ENCODE measurements at places on chromosomes 5 and 9.

DNA sequence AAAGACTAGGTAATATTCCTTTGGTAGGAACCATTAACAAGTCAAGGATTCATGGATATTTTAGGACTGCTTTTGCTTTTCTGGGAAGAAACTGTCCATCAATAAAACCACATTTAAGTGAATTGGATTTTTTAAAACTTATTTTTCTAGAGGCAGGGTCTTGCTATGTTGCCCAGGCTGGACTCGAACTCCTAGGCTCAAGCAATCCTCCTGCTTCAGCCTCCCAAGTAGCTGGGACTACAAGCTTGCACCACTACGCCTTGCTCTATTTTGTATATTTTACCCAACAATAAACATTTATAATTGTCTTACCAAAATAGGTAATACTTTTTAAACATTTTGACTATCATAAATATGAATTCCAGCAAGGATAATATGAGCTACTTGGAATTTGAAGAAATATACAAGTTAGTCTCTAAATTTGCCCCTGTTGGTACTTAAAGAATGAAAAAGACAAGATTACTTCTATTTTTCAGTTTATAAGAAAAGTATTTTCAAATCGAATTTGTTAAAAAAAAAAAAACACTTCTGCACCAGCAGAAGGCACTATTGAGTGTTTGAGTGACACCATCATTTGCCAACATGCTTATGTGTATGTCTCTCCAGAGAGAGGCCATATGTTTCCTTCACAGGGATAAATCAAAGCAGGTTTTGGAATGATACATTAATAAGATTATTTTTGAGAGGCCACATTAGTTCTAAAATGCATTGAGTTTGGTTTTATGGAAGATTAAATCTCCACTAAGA lies 60.0 kb upstream of the CARTPT start:
- no peak for DNase-seq

GRCh38 chr5:54616518-54617220 lies 99.1 kb downstream of the SNX18 start:
- DNase-seq: no peak

- DNase-seq: no peak
These were observed 129.9 kb downstream of the RXRA start for GRCh38 chr9:134455934-134456755.

- no peak for DNase-seq
These were observed 13.3 kb downstream of the MYOZ3 start for GRCh38 chr5:150674341-150674821.

DNA sequence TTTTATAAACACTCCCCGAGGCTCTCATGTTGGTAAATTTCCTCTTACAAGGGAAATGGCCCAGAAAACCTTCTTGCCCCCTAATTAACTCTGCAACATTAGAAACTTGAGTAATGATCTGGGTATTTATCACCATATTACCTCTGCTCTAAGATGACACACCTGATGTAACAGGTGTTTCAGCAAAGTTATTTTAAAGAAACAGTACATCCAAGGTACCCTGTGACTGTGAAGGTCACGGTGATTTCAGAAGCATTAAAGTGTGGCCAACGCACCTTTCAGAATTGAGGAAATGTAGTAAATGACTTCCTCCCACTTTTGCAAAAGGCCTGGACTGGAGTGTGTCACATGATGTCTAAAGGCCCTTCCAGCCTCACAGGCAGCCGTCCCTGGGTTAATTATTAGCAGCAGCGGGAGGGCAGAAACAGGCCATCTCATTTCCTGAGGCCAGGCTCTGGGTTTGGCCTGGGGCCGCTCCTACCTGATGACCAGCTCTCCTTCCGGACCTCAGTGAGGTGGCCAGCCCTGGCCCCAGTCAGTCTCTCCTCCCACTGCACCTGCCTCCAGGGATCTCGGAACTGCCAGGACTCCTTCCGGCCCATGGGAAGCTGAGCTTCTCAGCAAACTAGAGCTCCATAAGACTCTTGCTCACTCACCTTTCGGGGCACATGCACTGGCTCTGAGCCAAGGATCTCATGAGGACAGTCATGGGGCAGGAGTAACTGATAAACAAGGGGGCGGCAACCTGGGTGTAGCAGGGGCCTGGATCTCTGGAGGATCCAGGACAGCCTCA lies 20.7 kb downstream of the PTPN3 start:
- no peak for DNase-seq

DNA sequence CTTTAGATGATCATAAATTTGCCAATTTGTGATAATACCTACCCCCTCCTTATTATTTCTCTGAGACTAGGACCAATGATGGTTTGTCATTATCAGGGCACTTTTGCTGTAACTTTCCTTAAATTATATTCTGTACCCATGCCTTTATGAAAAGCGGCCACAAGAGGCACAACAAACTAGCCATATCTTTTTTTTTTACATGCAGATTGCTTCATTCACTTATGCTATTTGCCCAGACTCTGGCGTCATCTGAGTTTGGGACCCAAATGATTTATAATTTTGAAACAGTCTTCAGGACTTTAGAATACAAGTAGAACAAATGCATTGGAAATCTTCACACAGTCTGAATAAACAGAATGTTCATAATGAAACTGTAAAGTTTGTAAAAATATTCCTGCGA lies 408.1 kb downstream of the MAT2B start:
- no peak for DNase-seq

GRCh38 chr5:39843767-39844166 lies 419.0 kb upstream of the DAB2 start:
- DNase-seq: no peak

DNA sequence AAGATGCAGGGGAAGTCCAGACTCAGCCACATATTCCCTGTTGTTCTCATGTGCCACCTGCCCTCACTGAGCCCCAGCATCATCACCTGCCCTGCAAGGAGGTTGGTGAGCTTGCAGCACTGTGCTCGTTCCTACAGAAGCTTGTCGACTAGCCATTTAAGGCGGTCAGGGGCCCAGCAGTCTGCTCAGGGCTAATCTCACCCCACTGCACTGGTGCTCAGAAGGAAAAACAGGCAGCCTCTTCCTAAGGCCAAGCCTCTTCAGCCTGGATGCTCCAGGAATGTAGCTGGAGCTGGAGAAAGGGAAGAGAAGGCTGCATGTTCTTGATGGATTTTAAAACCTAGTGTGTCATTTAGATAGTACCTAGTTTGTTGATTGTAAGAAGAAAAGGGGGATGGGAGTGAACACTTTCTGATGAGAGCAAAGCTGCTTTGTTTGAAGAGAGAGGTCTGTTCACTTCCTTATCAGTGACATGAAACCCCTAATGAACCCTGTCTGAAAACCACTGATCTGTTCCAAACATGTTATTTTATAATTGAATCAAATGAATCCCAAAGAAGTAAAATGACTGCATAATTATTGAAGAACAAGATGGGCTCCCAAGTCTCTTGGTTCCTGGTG lies 10.6 kb upstream of the ASPN start:
- DNase-seq: no peak

DNA sequence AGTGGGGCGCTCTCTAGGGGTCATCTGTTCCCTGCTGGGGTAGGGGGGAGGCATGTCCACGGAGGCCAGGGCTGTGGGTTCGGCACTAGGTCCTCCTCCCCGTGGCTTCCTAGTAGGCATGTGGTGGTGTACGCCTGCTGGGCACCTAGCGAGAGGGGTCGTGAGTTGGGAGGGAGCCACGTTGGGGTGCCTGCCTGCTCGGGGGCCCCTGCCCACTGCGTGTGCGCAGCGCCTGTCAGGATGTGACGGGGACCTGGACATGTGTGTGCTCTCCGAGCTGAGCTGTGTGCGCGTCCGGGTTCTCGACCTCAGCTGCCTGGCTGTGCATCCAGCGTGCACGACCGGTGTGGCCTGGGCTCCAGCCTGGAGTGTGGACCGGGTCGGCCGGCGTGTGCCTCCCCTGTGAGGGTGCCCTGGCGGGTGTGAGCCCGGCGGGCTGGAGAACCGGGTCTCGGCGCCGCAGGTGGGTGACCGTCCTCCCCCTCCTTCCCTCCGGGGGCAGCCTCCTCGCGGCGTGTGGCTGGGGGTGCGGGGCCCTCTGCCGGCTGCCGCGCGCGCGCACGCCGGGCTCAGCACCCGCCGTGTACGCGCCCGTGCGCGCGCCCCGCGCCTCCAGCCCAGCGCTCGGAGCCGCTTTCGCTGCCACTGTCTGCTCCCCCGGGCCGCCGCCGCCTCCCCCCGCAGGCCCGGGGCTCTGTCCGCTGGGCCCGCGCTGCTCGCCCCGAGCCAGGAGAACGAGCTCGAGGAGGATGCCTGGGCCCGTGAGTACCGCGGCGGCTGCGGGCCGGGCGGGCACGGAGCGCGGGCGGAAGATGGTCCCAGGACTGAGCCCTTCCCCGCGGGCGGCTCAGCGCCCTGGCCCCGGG lies at the start of gene PRR7:
Gene PRR7, plus strand, starts transcription at position 615 of the 866 bp plus-strand sequence. CDS start 8,254 bp downstream, outside the sequence.
- peak; percentile 77 for DNase-seq

- no peak for DNase-seq
These were observed 384.3 kb upstream of the RFX3 start for GRCh38 chr9:3909966-3910650.

DNA sequence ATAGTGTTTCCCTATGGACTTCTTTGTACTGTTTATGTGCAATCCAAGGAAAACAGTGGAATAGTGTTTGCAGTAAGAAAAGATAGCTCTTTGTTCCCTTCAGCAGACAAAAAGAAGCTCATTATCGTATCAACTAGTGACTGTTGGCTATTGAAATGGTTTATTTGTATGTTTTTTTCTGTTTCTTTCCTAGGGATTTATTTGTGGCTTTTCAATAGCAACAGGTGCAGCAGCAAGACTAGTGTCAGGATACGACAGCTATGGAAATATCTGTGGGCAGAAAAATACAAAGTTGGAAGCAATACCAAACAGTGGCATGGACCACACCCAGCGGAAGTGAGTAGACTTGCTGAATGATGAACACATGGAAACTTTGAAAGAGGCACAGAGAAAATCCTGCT lies 65.1 kb downstream of the SLC44A1 start:
- no peak for DNase-seq

DNA sequence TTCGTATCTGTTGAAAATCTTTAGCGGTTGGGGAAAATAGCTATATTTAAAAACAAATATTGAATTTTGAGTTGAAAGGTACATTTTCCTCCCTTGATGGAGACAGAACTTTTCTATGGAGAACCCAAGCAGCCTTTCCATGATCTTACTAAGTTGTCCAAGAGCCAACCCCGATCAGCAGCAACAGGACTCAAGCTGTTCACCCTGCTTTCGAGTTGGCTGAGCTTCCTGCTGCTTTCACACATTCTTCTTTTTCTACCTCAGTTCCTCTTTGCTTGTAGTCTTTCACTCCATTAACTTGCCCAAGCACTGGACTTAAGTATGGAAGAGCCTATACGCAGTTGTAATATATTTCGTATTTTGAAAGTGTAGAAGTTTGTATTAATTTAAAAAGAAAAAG lies 59.4 kb downstream of the IL6ST start:
- no peak for DNase-seq

DNA sequence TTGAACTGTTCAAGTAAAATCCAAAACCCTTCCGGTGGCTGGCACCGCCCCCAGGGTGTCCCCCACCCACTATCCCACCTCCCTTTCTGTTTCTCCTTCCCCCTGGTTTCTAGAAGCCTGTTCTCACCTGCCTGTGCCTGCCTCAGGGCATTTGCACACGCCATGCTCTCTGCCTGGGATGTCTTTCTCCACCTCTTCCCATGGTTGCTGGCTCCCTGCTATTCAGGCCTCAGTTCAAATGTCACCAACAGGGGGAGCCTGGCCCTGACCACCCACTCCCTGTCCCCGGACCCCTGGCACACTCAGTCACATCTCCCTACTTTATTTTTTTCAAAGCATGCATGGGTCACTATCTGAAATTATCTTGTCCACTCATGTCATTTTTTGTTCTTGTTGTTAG lies 39.9 kb upstream of the EEIG1 start:
- DNase-seq: no peak

DNA sequence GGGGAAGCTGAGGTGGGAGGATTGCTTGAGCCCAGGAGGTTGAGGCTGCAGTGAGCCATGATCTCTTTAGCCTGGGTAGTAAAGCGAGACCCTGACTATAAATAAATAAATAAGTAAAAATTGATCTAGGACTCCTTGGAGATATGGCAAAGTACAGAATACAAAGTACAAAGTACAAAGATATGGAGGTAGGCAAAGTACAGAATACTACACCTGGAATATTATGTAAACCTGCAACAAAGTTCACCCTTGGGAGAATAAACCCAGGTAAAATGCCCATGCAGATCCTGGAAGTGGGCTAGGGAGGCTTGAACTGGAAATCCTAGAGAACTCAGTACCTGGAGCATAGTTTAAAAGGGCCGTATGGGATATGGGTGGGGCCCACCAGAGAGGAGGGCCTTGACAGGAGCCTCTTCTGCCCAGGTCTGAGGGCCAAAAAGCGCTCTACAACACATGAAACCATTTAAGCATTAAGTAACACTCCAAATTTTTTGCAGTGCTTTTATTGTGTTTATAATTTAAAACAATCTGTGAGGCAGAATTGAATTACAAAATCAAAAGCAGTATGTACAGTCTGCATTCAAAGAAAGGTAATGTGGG lies 20.7 kb downstream of the TTC1 start:
- DNase-seq: no peak

GRCh38 chr5:109695005-109695926 lies 5.5 kb downstream of the MAN2A1 start:
- peak; percentile 71 for DNase-seq

- DNase-seq: no peak
These were observed 5.5 kb upstream of the PDE8B start for GRCh38 chr5:77204967-77205366.

GRCh38 chr9:13109781-13110180 lies 169.7 kb downstream of the MPDZ start:
- DNase-seq: no peak
